ENCODE measurements at places on chromosomes 1 and 21.

DNA sequence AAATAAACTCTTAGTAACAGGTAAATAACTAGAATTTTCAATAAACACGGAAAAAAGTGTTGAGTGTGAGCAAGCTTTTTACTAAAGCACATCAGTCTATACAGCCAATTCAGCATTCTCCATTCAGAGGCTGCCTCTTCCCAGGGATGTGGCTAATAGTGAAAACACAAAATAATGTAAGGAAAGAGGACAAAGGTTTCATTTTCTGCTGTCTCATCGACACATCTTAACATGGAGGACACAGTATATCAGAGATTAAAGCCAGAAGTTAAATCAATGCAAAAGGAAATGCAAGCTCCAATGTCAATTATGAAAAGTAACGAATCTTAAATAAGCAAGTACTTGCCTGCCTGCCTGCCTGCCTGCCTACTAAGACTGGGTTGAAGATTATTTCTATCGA, 43.2 kb downstream of the LUZP1 start:
- DNase-seq: no peak

GRCh38 chr1:25501235-25502058, 42.0 kb upstream of the LDLRAP1 start:
- no peak for DNase-seq

GRCh38 chr21:41765420-41765821, 1.4 kb downstream of the RIPK4 start:
- peak; percentile 20 for DNase-seq

DNA sequence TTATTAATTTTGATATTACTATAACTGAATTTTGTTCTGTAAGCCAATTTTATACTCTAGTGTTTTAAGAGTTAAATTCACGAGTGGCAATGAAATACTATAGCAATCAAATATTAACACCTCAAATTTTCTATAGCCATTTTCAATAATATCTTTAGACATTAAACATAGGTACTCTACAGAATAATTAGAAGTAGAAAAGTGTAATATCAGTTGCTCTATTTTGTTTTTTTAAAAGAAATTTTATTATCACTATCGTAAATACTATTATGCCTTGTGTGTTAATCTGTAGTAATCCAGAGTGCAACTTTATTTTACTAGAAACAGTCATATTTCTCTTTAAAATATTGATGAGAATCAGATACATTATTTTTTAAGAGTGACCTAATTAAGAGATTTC, 691.2 kb downstream of the USP25 start:
- no peak for DNase-seq

DNA sequence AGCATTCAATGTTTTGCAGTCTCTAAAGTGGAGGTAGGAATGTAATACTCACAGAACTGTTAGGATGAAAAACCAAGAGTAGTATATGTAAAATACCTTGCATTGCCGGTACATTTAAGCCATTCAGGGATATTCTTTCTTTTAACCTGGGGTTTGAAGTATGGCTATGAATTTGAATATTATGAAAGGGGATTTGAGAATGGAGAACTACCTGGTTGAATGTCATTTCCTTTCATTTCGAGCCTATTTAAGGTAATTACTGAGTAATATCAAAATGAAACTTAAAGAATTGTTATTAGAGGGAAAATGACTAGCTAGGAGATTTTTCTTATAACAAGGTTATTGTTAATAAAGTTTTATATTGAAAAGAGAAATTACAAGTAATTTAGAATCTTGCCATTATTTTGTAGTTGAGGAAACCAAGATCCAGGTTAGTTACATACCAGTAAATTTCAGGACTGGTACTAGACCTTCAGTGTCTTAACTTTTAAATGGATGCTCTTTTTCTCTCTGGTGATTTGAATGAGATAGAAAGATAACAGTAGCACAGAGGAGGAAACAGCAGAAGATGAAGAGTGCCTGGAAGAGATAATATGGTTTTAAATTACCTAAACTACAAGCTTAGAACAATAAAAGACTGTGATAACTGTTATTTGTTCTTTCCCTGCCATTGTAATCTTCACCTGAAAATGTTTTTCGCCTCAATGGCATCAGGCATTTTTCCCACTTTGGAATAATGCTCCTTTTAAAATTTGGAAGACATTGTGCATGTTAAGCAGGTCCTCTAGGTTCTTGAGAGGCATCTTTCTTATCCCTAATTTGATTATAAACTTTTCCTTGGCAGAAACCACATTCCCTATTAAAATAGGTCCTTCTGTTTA, 103.2 kb downstream of the PKN2 start:
- DNase-seq: no peak

- DNase-seq: no peak
Measured at GRCh38 chr1:79105500-79105899, 99.0 kb upstream of the ADGRL4 start.

- DNase-seq: no peak
Measured at GRCh38 chr1:22854688-22855565, 117.7 kb downstream of the LACTBL1 start.

GRCh38 chr21:45588086-45588825, 46.0 kb upstream of the SLC19A1 start:
- peak; percentile 20 for DNase-seq

DNA sequence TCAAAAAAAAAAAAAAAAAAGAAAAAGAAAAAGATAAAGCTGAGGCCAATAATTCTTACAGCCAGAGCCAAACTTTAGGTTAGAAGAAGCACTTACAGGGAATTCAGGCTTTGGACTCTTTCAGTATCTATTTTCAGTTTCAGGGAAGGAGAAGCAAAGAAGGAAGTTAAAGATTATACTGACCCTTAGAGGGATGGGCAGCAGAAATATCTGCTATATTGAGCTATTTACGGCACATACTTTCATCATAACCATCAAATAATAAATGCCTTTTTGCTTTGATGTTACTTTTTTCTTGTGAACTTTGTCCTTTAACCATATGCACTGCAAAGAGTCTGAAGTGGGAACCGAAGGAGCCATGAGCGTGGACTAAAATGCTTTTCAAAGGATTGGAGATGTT, 42.0 kb downstream of the TM2D1 start:
- DNase-seq: no peak

- no peak for DNase-seq
Measured at GRCh38 chr1:35637401-35637809, 3.9 kb downstream of the PSMB2 start.

- no peak for DNase-seq
Measured at GRCh38 chr1:175043824-175044223, 20.6 kb upstream of the MRPS14 start.

DNA sequence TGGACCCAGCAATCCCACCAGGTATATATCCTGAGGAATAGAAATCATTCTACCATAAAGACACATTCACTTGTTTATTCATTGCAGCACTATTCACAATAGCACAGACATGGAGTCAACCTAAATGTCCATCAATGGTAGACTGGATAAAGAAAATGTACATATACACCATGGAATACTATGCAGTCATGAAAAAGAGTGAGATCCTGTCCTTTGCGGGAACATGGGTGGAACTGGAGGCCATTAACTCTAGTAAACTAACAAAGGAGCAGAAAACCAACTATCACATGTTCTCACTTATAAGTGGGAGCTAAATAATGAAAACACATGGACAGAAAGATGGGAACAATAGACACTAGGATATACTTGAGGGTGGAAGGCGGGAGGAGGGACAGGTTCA, 36.1 kb upstream of the PRKACB start:
- DNase-seq: no peak

DNA sequence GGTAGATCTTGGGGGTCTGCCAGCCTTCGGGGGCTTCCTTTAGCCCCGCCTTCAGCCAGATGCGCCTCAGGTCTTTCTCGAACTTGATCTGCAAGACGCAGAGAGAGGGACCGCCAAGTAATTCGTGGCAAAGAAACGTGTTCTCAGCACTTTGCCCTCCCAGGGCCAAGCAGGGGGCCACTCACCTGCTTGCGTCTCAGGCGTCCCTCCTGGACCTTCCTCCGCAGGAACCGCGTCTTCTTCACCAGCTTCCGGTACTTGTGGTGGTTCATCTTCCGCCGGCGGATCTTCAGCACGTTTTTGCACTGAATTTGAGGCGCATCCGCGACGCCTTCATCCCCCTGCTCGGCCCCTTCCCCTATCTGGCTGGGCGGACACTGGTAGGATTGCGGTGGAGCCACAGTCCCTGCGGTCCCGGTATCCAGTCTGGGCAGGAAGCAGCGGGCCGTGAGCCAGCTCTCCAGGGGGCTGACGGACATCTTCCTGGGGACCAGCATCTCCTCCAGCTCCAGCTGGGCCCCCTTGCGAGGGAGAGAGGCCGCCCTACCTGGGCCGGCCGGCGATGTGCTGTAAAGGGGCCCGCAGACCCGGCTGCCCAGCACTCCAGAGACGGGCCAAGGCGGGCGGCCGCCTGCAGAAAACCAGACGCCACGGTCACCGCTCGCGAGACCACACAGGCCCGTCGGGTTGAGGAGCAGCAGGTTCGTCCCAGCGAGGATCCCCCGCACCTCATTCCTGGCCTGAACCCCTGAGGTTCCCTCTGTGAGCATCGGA, 1.0 kb downstream of the AURKAIP1 start:
- peak; percentile 82 for DNase-seq

DNA sequence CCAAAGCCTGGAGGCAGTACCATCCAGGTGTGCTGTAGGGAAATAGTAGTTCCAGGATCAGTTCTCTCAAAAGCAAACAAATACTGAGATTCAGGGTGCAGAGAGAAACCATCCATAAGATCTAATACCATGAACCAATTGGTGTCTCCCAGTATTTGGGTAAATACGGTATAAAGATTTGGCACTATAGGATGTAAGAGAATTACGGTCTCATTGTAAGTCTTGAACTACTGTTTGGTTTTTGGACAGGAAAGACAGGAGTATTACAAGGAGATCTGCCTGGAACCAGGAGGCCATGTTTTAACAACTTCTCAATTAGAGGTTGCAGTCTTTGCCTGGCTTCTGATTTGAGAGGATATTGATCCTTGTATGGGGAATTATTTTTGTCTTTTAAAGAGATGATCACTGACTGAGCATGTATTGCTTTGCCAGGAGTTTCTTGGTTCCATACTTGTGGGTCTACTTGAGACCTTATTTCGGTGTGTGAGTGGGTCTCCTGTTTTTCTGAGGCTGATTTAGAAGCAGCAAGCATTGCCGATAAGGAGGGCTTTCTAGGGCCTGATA, 10.2 kb downstream of the AADACL4 start:
- no peak for DNase-seq

- DNase-seq: no peak
Measured at GRCh38 chr1:155305881-155306391, 2.7 kb upstream of the FDPS start.

DNA sequence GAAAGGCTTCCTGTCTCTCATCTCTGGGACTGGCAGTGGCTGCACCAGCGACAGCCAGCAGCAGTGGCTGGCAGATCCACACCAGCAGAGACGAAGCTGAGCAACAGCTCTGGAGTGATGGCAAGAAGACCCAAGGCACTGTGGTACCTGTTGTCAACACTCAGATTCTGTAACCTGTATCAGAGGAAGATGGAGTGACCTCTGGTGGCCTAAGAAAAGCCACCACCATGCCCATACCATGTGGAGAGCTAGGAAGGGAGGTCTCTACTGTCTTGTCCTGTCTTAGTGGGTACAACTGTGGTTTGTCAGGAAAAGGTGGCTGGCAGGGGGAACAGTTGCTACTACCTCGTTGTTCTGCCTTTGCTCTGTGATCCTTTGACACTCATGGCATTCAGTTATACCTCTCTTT, 22.5 kb upstream of the RHBDL2 start:
- DNase-seq: no peak

GRCh38 chr1:208985231-208985630, 598.3 kb upstream of the CAMK1G start:
- DNase-seq: no peak

DNA sequence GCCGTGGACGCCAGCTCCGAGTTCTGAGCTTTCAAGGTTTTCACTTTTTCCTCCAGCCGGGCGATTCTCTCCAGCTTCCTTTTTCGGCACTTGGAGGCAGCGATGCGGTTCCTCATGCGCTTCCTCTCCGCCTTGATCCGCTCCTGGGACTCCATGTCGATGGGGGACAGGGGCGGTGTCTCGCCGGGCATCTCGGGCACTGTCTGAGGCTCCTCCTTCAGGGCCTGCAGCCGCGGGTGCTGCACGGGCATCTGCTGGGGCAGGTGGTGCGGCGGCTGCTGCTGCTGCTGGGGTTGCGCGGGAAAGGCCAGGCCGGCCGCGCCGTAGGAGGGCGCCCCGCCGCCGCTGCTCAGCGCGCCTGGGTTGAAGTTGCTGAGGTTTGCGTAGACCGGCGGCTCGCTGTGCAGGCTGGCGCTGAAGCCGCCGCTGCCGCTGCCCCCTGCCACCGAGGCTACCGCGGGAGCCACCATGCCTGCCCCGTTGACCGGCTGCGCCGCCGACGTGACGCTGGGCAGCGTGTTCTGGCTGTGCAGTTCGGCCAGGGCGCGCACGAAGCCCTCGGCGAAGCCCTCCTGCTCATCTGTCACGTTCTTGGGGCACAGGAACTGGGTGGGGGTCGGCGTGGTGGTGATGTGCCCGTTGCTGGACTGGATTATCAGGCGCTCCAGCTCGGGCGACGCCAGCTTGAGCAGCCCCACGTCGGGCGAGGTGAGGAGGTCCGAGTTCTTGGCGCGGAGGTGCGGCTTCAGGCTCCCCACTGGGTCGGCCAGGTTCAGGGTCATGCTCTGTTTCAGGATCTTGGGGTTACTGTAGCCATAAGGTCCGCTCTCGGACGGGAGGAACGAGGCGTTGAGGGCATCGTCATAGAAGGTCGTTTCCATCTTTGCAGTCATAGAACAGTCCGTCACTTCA, 1.4 kb downstream of the JUN start:
- DNase-seq: peak; percentile 95

GRCh38 chr1:94602316-94602715, 60.8 kb upstream of the F3 start:
- DNase-seq: no peak

GRCh38 chr1:219659684-219660083, 46.8 kb upstream of the ZC3H11B start:
- DNase-seq: no peak

DNA sequence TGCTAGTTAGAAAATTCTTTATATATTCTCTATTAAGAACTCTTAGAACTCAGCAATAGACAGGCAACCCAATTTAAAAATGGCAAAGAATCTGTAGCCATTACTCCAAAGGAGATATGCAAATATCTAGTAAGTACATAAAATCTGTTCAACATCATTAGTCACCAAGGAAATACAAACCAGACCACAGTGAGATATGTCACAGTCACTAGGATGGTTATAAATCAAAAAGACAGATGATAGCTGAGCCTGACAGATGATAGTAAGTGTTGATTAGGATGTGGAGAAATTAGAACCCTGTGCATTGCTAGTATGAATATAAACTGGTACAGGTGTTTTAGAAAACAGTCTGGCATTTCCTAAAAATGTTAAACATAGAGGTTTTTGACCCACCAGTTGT, 26.6 kb downstream of the SRSF11 start:
- DNase-seq: no peak

GRCh38 chr1:232452117-232452516, 177.8 kb downstream of the SIPA1L2 start:
- no peak for DNase-seq

DNA sequence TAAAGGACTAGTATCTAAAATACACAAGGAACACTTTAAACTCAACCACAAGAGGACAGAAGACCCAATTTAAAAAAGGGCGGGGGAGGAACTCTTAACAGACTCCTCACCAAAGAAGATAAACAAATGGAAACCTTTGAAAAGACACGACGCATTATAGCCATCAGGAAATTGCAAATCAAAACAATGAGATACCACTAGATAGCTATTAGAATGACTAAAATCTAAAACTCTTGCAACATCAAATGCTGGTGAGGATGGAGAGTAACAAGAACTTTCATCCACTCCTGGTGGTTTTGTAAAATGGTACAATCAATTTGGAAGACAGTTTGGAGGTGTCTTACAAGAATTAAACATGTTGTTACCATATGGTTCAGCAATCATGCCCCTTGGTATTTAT, 708.2 kb downstream of the BRINP3 start:
- DNase-seq: no peak

- no peak for DNase-seq
Measured at GRCh38 chr1:109187127-109187526, 26.6 kb upstream of the SARS1 start.
